ENCODE measurements at places on chromosomes 13 and 19. TPM values are rescaled to one million over a fixed set of nuclear protein-coding genes. Genes with fewer than 3 reads are reported as not detected.

ZNF69 gene
- total RNA-seq: 9.8 TPM

GRCh38 chr19:35085947-35086346 is 29.7 kb upstream of the FXYD3 start:
- no peak for DNase-seq

DNA sequence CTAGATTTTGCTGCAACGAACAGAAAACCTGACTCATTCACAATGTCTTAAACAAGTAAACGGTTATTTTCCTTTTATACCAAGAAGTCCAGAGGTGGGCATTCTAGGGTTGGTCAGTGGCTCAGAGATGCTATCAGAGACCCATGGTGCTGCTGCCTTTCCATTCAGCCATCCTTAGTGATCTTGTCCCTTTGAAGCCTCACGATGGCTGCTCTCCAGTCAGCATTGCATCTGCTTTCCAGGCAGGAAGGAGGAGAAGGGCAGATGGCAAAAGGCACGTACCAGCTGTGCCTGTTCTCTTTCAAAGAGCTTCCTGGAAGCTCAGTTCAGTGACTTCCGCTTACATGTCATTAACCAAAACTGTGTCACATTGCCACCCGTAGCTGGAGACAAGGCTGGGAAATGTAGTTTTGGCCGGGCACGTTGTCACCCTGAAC is 30.1 kb downstream of the WDFY2 start:
- peak; percentile 78 for DNase-seq

- no peak for DNase-seq
Measured at GRCh38 chr19:38537071-38537936, 80.4 kb downstream of the MAP4K1 start.

ADGRE3 gene
- total RNA-seq: not detected

GPC6 gene
- total RNA-seq: 27.0 TPM

DNA sequence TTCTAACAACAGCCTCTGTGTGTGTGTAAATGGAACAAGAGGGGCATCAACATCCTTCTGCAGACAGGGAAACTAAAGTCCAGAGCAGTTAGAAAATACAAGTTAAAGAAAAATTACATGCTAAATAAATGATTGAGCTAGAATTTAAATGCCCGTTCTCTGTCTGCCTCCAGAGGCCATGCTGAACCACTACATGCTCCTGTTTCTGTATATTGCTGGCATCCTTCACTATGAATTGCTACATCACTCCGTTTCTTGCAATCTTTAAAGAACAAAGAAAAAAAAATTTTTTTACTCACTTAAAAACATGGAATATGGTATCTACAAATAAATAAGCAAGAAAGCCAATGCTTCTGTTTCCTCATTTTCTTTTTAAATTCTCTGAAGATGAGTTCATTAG is 47.9 kb downstream of the DCT start:
- DNase-seq: no peak

PNMA8C gene
- total RNA-seq: 0.41 TPM

- DNase-seq: peak; percentile 80
Measured at GRCh38 chr19:511101-511851, 4.0 kb downstream of the TPGS1 start.

FCGBP gene
- total RNA-seq: 17.0 TPM

KLHL1 gene
- total RNA-seq: 0.31 TPM

- DNase-seq: no peak
Measured at GRCh38 chr19:15111758-15112157, 4.6 kb downstream of the SYDE1 start.

DNA sequence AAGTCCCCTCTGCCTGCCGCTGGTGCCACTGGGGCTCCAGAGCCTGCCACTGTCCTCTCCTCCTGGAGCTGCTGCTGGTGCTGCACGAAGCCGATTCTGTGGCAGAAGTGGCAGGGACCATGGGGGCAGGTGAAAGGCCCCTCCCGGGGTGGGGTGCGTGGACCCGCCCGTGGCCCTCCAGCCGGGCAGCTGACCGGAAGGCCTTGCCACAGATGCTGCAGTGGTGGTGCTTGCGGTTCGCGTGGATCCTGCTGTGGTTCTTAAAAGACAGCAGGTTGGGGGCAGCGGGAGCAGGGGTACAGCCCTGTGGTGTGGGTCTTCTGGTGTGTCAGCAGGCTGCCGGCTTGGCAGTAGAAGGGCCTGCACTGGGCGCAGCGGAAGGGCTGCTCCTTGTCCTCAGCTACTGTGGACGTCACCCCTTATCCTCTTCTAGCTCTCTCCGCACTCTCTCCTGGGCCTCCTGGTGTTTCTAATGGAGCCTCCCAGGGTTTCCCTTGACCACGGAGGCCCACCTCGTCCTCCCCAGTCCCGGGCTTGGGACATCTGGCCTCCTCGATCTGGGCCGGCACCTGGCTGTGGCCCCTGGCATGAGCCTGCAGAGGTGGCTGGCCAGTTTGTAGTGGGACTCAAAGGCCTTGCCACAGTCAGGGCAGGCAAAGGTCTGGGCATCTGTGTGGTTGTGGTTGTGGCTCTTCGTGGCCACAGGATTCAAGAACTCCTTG is 380.4 kb downstream of the OLFM4 start:
- no peak for DNase-seq

DNA sequence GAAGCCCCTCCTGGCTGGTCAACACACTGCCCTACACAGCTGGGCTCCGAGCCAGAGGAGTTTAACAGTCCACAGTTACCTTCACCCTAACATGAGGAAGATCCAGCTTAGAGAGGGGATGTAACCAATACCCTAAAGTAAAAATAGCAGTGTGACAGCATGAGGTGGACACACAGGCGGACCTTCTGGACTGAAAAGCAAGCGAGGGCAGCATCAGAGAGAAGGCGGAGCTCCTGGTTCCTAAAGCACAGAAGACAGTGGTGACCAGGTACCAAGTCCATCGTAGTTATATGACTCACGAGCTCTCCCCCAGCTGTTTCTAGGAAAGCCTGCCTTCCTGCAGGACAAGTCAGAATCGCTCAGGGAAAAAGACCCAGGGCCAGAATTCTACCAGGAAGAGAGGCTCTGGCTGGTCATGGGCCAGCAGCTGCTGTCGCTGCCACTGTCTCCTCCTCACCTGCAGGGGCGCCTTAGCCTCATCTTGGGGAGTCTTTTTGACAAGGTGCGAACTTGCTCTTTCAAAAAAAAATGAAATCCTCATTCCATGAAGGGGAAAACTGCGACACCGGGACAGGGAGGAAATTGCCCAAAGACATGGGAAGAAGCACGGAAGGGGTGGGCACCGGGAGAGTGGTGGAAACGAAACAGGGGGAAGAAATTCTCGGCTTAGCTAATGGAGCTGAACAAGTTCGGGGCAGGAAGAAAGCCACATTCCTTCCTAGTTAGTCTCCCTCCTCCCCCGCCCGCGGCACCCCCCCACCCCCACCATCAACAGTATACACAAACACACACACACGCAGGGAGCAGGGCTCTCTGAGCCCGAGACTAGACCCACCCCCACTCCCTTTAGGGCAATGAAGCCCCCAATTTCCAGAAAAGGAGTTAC is 1.7 kb downstream of the ELL start:
- peak; percentile 85 for DNase-seq

DNA sequence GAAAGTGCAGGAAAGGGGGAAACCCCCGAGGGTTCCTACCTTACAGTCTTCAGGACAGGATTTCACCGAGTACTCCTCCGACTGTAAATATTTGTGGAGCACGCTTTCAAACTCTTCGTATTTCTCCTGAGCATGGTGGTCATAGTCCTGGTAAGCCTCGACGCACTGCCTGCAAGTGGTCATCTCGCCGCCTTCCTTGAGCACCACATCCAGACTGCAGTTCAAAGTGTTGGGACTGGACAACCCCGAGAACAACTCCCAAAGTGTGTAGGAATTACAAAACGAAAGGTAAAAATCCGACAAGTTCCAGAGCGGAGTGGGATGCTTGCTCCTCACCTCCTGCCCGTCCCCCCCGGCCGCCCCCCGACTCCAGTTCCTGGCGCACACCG is 349.7 kb downstream of the LIG4 start:
- DNase-seq: no peak

DNA sequence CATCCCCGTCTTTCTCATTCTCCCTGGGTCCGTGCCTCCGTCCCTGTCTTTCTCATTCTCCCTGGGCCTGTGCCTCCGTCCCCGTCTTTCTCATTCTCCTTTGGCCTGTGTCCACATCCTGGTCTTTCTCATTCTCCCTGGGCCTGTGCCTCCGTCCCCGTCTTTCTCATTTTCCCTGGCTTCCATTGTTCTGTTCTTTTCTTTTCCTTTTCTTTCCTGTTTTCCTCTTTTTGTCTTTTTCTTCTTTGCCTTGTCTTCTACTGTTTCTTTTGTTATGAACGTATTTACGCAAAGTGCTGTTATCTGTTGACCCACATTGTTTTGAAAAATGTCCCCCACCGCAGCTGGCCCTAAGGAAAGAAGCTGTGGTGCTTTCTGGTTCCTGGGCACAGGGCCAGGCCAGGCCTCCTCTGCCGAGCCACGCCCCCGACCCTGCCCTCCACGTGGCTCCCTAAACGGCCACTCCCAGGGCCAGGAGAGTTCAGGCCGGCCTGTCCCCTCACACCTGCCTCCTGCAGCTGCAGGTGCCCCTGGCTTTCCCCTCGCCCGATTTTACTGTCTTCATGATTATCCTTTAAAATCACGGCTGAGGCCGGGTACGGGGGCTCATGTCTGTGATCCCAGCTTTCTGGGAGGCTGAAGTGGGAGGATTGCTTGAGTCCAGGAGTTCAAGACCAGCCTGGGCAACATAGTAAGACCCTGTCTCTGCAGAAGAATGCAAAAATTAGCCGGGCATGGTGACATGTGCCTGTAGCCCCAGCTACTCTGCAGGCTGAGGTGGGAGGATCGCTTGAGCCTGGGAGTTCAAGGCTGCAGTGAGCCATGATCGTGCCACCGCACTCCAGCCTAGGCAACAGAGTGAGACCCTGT is 14.0 kb upstream of the TMPRSS9 start:
- peak; percentile 37 for DNase-seq

DNA sequence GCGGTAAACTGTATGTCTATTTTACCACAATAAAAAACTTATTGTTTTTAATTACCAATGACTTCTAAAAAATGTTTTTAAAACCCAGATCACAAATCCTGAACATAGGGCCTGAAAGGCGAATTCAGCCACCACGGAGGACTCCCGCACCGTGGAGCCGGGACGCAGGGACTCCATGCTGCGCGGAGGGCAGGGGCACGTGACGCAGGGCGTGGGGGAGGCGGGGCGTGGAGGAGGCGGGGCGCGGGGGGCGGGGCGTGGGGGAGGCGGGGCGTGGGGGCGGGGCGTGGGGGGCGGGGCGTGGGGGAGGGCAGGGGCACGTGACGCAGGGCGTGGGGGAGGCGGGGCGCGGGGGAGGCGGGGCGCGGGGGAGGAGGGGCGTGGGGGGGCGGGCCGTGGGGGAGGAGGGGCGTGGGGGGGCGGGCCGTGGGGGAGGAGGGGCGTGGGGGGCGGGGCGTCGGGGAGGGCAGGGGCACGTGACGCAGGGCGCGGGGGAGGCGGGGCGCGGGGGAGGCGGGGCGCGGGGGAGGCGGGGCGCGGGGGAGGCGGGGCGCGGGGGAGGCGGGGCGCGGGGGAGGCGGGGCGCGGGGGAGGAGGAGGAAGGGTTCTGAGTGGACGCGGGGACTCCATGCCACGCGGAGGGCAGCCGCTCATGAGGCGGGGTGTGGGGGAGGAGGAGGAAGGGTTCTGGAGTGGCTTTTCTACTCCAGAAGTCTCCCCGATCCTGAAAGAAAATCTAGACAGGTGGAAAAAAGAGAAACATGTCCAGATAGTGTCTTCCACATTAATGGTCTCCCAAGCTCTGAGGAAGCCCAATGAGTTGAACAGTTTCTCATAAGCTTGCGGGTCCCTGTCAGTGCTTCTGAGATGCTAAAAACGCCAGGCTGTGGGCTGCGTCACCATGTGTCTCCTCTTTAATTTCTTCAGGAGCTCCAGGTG is 4.4 kb upstream of the PROZ start:
- DNase-seq: peak; percentile 85
